Fibroblast of skin of scalp (primary cell): ENCODE measurements at places on chromosomes 3 and 15.

GRCh38 chr15:63013052-63013808, 29.3 kb upstream of the TPM1 start:
- peak; percentile 94 for DNase-seq

DNA sequence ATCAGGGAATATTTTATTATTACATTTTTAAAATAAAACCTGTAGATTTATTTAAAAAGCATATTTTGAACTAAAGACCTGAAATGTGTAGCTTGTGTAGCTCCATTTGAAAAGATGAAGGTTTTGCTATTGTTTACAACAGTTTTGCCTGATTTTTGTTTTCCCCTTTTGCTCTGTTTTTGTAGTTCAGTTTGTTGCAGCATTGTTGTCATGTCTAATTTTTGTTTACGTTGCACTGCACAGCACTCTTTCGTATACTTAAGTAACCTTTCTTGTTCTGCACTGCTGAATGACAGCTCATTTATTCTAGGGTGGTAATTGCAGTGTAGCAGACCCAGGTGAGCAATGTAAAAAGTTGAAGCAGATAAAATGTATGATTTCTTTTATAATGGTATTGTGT, 435.8 kb downstream of the LPP start:
- no peak for DNase-seq

GRCh38 chr3:10437272-10437994, 68.0 kb downstream of the ATP2B2 start:
- peak; percentile 63 for DNase-seq

DNA sequence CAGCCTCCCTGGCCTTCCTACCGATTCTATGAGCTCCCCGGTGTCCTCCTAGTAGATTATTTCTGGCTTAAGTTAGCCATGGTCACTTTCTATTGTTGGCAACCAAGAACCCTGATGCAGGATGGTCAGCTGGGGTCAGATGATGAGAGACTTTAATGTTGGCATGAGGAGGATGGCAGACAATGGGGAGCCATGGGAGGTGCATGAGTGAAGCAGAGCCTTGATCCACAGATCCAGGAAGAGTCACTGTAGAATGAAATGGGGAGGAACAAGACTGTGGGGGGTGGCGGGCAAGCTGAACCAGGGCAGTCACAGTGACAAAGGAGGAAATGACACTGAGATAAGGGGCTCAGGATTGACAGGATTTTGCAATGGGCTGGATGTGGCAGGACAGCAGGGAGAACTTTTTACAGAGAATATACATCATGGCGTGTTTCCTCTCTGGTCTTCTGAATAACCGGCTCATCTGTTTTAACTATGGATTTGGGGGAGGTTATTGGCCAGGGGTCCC, 60.9 kb downstream of the RPLP1 start:
- no peak for DNase-seq

DNA sequence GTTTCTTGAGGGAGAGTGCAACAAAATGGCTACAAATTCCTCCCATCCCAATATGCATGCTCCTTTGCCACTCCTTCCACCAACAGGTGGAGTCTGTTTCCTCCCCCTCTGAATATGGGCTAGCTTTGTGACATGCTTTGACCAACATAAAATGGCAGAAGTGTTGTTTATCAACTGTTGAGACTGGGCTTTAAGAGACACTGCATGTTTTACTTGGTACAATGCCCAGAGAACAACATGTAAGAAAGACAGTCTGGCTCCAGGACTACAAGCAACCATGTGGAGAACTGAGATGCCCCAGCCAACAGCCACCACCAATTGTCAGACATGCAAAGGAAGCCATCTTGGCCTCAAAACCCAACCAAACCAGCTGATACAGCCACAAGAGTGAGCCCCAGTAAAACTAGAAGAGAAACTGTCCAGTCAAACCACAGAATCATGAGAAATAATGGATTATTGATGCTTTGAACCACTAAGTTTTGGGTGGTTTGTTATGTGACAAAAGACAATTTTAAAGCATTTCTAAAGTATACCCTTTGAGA, 40.5 kb downstream of the NUDT16 start:
- peak; percentile 9 for DNase-seq

- DNase-seq: no peak
Measured at GRCh38 chr15:100690795-100691158, 88.4 kb downstream of the ASB7 start.

GRCh38 chr15:99438224-99438585, 127.6 kb upstream of the MEF2A start:
- no peak for DNase-seq

GRCh38 chr3:71575433-71575832, 8.1 kb downstream of the FOXP1 start:
- DNase-seq: no peak

DNA sequence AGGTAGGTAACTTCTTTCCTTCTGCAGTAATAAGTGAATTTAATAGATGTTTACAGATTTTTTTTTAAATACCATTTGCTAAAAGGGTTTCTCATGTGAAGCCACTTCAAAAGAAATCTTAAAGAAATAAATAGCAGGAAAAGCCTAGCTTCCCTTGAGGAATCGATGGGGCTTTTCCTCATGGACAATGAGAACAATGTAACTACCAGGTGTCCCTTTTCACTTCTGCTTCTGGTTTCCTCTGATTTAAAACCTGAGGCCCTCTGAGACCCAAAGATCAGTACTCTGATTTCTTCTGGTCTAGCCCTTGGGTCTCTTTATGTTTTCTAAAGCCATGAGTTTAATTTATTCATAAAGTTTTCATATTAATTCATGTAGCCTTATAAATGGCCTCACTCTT, 13.1 kb upstream of the TMEM42 start:
- DNase-seq: no peak

- peak; percentile 97 for DNase-seq
Measured at GRCh38 chr3:172201136-172201869, 161.9 kb downstream of the FNDC3B start.

DNA sequence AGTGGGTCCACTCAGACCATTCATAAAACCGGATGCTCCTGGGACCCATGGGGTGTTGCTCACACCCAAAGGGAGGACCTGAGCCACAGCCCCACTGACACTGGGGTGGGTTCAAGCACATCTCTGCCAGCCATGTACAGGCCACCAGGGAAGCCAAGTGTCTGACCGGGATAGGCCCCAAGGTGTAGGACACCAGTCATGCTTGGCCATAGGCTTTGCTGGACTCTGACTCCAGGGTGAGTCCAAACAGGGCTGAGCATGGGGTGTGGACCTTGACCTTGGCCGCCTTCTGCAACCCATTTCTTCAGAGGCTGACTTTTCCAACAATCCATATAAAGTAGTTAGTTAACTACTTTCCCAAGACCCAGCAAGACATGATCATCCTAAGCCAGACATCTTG, 31.4 kb upstream of the DUSP7 start:
- DNase-seq: no peak
